Breast epithelium (tissue), 4 donors: ENCODE measurements at places on chromosomes 4 and X. TPM values are rescaled to one million over a fixed set of nuclear protein-coding genes. Genes with fewer than 3 reads are reported as not detected.

ANAPC4 gene
- total RNA-seq: 34.6 TPM

STK32B gene
- 4.6 TPM for total RNA-seq

MAGEA10 gene
- not detected for total RNA-seq

TMEM271 gene
- total RNA-seq: not detected

FMR1NB gene
- not detected for total RNA-seq
